T-helper 9 cell (primary cell): ENCODE measurements at places on chromosomes 4 and X.
A peak's percentile ranks its signal among the peaks of the same experiment; 100 is the strongest.

GRCh38 chr4:11214281-11214680 is 214.4 kb downstream of the HS3ST1 start:
- DNase-seq: no peak

DNA sequence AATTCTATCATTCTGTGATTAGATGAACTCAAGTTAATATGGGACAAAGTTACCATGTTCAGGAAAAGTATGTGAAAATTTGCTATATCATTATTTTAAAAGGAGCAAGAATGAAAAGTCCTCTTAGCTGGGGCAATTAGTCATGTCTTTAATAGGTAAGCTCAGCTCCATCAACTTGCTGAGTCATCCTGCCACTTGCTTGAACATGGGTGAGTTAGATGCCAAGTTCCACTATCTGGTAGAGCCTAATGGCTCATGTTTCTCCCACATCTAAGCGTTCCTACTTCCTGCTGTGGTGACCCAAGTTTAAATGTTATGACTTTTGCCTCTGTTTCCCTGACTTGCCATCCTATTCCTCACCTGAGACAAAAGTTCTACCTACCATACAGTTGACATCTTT is 276.8 kb downstream of the ZNF674 start:
- DNase-seq: no peak

DNA sequence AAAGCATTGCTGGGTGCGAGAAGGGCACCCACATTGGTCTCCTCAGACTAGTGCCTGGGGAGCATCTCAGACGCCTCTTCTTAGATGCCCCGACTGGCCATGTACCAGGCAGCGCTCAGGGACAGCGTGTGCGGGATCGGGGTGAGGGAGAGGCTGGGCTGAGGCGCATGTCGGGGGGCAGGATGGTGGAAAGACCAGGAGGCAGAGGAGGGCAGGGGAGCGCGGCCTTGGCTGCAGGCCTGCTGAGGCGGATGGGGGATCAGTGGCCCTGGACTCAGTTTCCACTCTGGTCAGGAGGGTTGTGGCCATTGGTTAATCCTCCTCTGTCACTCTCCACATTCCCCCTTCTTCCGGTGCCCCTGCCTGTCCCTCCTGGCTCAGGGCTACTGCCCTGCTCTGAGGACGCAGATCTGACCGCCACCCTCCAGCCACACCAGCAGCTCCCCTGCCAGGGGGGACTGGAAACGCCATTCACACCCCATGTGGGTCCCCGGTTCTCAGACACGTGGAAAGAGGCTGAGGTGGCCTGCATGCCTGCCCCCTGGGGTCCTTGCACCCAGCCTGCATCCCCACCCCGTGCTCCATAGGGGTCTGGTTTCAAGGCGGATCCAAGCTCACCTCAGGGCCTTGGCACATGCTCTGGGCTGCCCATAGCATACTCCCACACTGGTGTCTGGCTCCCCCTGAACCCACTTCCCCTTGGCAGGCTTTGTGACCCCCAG is 105.9 kb downstream of the CPZ start:
- DNase-seq: no peak

DNA sequence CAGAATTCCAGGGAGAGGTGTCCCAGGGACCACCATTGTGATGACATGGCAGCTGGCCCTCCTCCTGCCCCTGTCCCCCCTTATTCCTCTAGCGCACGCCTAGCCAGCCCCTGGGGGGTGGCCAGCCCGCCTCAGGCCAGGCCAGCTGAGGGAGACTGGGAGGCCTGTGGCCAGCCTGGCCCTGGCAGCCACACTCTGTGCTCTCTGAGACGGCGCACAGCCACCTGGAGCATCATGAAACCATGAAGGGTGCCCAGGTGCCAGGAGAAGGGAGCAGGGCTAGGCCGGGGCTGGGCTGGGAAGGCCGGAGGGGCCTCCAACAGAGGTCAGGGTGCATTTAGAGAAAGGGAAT is 14.4 kb upstream of the DUSP9 start:
- DNase-seq: no peak

GRCh38 chr4:18297684-18298083 is 276.1 kb upstream of the LCORL start:
- DNase-seq: no peak

- DNase-seq: no peak
Measured at GRCh38 chr4:167100120-167100519, 134.2 kb downstream of the SPOCK3 start.

- peak; percentile 39 for DNase-seq
Measured at GRCh38 chr4:128574706-128575105, 234.8 kb upstream of the JADE1 start.

GRCh38 chr4:184392316-184392715 is 82.0 kb downstream of the IRF2 start:
- DNase-seq: no peak

DNA sequence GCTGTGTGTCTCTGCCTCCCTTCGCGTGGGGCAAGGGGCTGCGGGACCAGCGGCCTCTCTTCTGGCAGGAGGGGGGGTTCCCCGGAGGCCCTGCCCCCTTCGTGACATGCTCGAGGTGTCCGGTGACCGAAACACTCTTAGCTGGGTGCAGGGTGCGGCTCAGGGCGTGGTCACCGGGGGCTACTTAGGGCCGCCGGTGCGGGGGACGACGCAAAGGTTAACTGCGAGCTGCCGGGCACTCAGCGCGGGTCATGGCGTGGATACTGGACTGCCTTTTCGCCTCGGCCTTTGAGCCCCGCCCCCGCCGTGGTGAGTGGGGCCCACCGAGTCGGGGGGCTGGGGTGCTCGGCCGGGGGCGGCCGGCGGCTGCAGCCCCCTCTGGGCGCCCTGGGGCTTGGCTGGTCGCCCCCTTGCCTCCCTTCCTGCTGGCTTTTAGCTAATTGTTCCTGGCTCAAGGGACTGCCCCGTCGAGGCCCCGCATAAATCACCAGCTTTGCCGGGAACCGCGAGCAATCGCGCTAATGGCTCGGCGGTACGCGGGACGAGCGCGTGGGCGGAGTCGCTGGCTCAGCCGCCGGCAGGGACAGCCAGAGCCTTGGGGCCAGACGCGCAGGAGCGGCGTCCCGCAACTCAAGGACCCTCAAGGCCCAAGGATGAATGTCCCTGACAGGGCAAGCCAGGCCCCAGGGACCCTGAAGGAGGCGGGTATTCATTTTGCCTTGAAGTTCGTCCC is at the start of gene ARHGAP36:
TSS of gene ARHGAP36 (plus strand) at position 211 of the 733 bp plus-strand sequence. CDS start 23,320 bp downstream, outside the sequence.
- no peak for DNase-seq

DNA sequence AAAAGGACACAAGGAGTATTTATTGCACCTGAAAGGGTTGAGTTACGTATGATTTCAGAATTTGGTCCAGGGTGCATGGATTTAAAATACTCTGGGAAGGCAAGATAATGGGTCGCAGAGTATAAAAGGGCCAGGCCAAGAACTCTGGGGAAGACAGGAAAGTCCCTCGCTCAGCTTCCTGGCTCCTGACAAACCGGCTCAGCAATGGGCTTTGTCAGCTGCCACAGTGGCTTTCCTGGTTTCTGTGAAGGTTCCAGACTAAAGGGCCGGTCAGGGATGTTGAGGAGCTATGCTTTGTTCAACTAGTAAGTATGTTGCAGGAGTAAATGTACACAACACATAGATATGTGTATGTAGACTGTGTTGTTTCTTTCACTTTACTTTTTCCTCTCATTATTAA is 154.4 kb upstream of the ETNPPL start:
- no peak for DNase-seq

DNA sequence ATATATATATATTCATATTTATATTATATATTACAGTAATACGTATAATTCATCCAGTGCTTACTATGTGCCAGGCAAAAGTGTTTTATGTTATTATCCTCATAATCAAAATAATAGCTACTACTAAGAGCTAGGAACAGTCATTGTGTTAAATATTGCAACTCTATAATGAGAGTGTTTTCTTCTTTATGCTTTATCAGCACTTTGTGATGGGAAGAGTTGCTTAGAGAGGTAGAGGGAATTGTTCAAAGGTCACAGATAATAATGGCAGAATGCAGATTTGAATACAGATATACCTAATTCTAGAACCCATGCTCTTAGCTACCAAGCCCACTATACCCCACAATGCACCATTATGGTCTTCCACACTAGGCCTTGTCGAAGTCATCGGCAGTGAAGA is 318.8 kb upstream of the PPARGC1A start:
- no peak for DNase-seq

DNA sequence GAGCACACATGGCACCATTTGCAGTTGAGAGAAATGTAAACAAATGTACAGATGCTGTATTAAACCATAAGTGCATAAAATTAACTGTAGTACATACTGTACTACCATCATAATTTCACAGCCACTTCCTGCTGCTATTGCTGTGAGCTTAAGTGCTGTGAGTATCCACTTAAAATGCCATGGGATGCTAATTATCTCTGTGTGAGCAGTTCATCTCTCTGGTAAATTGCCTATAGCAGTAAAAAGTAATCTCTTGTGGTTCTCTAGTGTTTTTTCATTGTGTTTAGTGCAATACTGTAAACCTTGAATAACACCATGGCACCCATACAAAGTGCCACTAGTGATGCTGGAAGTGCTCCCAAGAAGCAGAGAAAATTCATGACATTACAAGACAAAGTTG is 9.9 kb upstream of the SCOC start:
- no peak for DNase-seq

DNA sequence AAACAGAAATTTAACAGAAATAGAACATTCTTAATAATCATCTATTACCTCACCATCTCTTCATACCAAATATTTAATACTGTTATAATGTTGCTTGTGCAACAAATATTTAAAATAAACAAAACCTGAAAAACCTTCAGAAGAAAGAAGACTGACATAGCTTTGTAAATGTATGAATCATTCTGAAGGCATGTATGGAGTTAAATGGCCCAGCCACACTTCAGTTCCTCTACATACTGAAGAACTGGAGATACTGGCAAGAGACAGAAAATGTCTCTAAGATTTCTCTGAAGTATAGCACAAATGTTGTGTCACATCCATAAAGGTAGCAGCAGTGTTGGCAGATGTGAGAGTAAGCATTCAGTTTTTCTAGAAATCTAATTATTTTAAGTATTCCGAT is 275.3 kb upstream of the FGF13 start:
- no peak for DNase-seq

DNA sequence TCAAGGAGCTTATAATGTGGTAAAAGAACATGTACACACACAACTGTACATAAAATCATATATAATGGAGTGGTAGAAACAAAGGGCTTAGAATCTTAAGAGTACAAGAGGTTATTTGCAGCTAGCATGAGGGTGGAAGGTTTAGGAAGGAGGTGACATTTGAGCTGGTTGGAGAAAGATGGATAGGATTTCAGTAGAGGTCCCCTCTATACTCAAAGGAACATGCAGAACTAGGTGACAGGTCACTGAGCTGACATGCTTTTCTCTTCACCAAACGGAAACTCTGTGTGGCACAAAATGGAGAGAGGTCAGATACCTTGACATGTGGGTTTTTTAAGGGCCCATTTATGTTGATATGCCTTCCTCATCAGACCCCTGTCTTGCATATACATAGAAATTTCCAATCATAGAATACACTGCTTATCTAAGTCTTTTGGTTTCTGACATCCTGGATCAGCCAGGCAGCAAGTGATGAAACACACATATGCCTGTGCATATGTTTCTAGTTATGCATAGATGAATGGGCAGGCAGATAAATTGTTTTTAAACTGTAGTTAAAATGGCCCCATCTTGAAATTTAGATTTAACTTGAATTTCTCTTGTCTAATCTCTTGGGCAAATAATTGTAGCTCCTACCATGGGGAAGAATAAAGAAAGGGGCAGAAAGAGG is 29.3 kb downstream of the CLCN5 start:
- no peak for DNase-seq

DNA sequence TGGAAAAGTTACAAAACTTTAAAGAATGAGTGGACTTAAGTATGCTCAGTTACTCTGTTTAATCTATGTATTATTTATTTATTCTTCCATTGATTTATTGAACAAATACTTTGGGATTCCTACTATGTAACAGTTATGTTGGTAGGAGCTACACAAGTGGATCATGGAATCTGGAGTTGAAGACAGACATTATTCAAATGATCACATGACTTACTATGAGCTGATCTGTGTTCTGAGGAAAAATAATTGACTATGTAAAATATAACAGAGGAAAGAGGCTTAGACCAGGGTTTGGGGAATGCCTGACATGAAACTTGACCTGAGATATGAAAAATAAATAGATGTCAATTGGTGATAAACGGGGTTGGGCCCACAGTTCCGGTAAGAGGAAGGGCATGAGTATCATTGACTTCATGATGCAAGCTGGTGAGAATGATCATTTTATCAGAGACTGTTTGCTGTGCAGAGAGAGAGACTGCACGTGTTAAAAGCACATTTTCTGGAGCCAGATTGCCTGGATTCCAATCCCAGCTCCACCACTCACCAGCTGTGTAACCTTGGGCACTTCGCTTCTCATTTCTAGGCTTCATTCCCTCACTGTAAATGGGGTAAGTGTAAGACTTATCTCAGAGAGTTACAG is 179.0 kb downstream of the SPCS3 start:
- DNase-seq: no peak
